Germinal center (tissue), 1 donor: ENCODE measurements at places on chromosomes 2 and 18.

DNA sequence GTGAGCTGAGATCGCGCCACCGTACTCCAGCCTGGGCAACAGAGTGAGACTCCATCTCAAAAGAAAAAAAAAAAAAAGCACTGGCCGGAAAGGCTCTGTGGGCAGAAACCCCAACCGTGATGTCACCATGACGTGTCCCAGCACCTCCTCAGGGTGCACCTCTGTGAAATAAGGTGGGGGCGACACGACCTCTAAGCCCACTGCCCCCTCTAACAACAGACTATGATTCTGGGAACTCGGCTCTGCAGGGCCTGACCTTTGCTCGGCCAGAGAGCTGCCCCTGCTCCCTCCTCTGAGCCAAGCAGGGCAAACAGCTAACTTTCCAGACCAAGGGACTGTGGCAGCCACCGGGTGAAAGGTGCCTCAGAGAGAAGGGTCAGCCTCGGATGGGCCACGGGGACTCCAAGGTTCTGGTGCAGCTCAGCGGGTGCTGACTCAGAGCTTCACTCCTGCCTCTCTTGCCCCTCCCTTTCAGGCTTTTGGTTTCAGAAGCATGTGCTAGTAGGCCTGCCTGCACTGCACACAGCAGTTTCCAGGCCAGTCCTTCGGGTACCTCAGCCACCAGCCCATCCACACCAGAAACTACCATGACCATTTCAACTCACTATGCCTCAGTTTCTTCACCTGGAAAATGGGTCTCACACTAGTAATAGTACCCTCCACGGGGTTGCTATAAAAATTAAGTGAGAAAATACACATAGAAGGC lies 8.0 kb downstream of the TMBIM1 start:
- no peak for DNase-seq

- no peak for DNase-seq
Measured at GRCh38 chr2:103960951-103961350, 893.0 kb upstream of the POU3F3 start.

- DNase-seq: peak; percentile 54
Measured at GRCh38 chr2:239934571-239935171, 90.5 kb downstream of the NDUFA10 start.

DNA sequence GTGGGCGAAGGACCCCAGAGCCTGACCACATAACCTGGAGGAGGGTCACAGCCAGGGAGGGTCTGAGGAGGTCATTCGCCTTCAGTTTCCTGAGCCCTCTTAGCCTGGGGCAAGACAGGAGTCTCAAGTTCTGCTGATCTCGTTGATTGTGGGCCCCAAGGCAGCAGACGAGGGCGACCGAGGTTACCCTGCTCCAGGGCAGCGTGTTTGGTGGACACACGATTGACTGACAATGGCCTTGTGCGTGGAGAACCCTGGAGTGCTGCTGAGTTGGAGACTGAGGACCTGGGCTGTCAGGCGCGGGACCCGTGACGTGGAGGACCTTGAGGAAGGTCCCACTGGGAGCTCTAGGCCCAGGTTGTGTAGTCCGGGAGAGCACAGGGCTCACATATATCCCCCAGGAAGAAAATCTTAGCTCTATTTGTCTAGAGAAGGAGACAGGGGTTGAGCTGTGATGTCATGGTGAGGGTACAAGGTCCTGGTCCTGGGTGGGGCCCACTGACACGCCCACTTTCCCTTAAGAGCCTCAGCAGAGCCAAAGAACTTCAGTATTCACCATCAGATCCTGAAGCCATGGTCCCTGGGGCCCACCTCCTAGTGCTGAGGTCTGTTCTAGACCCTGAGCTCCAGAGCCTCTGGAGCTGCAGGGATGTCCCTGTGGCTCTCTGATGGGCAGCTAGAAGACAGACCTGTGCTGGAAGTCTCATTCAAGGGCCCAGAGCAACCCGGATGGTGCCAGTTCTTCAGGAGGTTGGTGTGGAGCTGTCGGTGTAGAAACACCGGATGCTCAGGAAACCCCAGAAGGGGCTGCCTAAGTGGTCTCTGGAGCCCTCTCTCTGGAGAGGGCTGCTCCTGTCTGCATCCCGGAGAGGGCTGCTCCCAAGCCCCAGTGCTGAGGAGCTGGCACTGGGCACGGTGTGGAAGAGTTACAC lies 53.1 kb downstream of the DYSF start:
- no peak for DNase-seq

- DNase-seq: peak; percentile 76
Measured at GRCh38 chr2:226798422-226799210, 1.0 kb downstream of the IRS1 start.

- DNase-seq: no peak
Measured at GRCh38 chr2:148568597-148568996, 76.0 kb upstream of the EPC2 start.

DNA sequence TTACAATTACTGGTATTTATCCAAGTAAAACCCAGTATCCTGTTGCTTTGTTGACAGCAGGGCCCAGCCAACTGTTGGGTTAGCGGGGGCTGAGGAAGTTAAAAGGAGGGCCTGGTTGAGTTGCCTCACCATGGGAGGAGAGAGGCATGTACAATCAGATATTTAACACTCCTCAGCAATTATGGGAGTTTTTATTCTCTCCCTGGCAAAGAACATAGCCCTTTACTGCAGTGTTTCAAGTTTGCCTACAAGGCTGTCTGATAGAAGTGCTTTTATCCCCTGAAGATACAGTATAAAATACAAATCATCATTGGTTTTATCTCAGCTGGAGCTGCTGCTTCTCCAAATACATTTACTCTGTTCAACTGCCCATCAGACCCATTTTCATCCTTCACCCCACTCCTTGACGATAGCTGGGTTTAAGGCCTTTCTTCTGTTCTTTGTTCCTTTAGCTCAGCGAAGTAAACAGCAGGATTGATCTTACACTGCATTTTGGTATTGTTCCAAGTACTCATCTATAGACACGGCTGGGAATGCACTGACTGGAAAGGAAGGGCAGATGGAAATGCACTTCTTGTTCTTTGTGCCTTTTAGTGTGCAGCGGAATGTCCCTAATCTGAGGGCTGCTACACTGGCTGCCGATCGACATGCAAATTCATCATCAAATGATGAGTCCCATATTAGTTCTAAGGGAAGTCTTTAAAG lies 402.5 kb upstream of the SPRED2 start:
- DNase-seq: no peak

- DNase-seq: no peak
Measured at GRCh38 chr18:36128530-36128870, 640 bp downstream of the SLC39A6 start.

DNA sequence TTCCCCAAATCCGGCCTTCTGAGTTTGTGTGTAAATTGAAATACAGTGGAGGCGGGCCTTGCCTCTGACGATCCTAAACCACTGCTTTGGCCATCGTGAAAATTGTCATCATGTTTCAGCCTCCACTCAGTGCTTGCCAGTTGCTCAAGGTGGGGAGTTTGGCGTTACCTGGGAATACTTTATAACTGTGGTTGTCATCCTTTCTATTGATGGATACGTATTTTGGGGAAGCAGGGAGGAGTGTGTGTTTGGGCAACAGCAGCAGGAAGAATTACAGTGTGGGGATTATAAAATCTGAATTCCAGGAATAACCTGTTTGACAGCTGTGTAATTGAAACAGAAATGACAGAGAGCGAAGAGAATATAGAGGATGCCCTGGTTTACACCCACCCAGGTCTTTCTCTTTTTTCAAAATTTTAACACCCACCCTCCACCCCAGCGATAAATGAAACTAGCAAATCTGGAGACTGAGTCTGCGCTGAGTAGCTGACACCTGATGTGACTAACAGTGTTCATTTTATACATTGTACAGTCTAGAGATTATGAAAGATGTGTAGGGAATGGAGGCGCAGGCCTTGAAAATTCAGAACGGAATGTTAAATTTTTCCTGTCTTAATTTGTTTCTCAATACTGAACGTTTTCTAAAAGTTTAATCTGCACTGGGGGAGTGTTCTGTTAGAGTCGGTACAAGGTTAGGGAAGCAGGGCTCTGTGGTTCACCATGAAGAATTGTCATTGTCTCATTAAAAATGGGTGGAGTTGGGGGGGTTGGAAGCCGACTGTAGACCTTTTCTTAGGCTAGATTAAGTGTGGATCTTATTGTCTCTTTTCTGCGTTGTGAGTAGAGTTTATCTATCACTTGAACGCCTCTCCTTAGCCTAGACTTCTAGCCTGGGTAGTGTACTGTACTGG lies 1.6 kb downstream of the MAP4K4 start:
- no peak for DNase-seq

DNA sequence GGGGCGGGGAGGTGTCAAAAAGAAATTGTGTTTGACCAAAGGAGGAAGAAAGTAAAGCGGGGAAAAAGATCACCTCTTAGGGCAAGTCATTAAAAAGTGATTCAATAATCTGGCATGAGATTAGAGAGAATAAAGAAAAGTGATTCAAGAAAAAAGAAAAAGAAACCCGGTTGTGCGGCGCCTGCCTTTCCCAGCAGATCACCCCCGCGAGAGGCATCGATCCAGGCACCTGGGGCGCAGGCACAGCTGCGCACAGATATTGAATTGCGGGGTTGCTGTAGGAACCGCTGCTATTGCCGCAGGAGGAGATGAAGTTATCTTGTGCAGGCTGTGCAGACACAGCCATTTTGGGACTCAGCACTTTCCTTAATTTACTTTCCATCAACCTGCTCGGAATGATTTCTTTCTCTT lies 71.2 kb downstream of the PLB1 start:
- peak; percentile 32 for DNase-seq

- no peak for DNase-seq
Measured at GRCh38 chr18:44862112-44862511, 181.4 kb downstream of the SETBP1 start.

- DNase-seq: no peak
Measured at GRCh38 chr2:168916331-168916675, 15.2 kb downstream of the G6PC2 start.

GRCh38 chr2:30872797-30873196 lies 65.6 kb upstream of the CAPN13 start:
- no peak for DNase-seq

GRCh38 chr2:74812787-74813590 lies 20.9 kb upstream of the HK2 start:
- no peak for DNase-seq

DNA sequence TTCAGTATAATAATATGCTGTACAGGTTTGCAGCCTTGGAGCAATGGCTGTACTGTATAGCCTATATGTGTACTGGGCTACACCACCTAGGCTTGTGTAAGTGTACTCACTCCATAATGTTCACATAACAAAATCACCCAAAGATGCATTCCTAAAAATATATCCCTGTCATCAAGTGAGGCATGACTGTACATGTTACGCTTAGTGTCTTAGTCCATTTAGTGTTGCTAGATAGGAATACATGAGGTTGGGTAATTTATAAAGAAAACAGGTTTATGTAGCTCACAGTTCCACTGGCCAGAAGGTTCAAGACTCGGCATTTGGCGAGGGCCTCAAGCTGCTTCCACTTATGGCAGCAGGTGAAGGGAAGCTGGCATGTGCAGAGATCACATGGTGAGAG lies 31.4 kb downstream of the RNF152 start:
- no peak for DNase-seq

DNA sequence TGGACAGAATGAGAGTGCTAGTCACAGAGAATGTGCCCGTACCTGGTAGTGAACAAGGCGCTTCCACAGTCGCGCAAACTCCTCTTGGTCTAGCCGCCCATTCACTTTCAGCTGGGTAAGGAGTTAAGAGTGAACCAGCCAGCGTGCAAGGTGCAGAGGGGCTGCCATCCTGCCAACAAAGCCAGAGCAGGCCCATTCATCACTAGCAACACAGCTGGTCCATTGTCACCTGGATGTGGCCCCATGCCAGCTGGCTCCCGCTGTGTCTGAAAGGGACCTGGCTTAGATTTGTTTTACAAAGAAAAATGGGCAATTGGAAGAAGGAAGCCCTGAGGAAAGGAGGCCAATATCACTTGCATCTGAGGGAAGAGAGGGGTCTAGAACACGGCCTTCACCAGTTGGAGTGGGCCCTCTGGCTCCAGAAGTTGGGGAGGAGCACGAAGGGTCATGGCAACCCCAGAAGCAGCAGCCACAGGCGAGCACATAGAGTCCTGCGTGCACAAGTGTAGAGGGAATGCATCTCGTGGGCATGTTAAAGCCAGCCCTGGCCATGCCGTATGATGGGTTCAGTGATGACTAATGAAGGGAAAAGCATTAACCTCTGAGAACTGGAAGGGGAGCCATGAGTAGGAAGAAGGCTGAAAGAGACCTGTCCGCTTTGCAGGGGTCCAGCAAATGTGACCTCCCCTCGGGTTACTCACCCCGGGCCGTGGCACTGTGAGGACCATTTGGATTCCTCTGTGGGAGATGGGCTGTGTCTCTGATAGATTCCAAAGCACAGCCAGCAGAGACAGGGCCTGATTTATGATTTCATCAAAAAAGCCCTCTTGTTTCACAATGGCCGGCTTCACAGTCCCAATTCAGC lies 70.6 kb downstream of the CAPN13 start:
- DNase-seq: no peak

DNA sequence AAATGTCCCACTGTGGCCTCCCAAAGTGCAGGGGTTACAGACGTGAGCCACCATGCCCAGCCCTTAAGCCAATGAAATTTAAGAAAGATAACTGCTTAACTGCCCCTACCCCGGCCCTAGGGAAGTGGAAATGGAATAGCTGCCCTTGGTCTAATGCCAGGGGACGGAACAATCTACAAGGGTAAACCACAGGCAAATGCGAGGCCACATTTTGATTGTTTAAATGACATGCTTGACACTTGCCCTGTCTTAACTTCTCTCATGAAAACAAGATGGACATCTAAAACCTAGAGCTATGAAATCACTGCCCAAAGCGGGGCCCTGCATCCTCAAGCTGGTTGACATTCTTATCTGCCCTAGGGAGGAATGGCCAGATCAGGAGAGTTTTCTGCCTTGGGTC lies 5.5 kb upstream of the ITSN2 start:
- no peak for DNase-seq

DNA sequence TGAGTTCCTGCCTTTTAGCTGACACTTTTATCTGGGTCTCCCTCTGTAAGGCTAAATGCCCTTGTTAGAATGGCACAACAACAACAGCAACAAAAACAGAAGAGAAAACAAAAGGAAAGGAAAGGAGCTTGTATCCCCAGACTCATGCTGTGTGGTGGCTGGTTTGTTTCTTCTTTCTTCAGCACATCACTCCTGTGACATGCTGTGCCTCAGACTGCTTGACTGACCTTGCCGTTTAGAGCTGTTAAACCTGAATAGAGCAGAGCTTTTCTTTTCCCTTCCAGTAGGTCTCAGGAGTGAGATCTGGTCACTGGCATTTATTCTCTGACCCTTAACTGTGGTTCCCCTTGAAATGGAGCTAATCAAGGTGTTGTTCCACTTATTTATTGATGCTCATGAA lies 18.9 kb downstream of the GALNT13 start:
- DNase-seq: no peak

GRCh38 chr2:88832311-88832991 lies 141.0 kb downstream of the RPIA start:
- DNase-seq: no peak

DNA sequence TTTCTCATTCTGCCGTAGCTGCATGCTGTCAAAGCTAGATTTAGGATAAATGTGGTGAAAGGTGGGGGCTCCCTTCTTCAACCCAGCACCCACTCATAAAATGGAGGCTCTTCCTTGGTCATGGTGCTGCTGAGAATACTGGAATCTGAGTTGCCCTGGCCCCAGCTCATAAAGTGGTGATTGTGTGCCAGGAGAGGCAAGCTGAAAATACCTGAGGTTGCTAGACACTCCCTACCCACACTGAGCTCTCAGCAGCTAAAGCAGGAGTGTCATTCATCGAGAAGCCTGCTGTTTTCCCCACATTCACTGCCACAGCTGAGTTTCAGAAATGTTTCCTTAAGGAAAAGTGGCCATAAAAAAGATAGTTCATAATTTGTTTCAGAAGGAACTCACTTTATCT lies 297.1 kb upstream of the RBMS1 start:
- no peak for DNase-seq

- no peak for DNase-seq
Measured at GRCh38 chr2:67656875-67657274, 259.7 kb downstream of the ETAA1 start.
